ENCODE measurements at places on chromosomes 2 and 18.

- no peak for DNase-seq
Observed at GRCh38 chr2:108833219-108833618, 46.6 kb downstream of the CCDC138 start.

GRCh38 chr2:145750612-145751011 lies 1230.7 kb upstream of the ZEB2 start:
- no peak for DNase-seq

GRCh38 chr2:120465701-120465988 lies 119.7 kb downstream of the INHBB start:
- DNase-seq, result no peak

DNA sequence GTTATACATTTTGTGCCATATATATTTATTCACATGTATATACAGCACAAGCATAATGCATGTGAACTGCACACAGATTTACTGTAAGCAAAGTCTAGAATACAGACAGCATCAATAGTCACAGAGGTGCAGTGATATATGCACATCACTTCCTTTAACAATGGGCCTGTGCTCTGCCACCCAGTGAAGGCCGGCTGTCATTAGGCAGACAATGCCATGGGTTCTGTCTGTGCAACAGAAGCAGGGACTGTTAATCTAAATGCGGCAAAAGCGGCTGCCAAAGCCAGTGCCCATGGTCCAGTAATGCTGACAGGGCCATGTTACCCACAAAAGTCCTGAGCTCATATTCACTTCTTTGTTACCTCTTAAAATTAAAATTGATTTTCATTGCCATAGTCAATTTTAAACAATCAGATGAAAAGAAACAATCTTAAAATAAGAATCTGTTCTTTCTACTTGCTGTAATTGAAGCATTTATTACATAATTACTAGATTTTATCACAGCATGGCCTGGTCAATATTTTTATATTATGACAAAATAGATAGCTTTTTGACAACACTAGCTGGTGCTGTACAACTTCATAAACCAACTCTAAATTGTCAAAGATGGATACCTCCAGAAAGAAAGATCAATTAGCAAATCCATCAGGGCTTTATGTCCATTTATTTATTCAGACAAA lies 232.0 kb downstream of the STK39 start:
- DNase-seq, result no peak

GRCh38 chr2:102110596-102111334 lies 31.8 kb upstream of the IL1R1 start:
- DNase-seq, result no peak

DNA sequence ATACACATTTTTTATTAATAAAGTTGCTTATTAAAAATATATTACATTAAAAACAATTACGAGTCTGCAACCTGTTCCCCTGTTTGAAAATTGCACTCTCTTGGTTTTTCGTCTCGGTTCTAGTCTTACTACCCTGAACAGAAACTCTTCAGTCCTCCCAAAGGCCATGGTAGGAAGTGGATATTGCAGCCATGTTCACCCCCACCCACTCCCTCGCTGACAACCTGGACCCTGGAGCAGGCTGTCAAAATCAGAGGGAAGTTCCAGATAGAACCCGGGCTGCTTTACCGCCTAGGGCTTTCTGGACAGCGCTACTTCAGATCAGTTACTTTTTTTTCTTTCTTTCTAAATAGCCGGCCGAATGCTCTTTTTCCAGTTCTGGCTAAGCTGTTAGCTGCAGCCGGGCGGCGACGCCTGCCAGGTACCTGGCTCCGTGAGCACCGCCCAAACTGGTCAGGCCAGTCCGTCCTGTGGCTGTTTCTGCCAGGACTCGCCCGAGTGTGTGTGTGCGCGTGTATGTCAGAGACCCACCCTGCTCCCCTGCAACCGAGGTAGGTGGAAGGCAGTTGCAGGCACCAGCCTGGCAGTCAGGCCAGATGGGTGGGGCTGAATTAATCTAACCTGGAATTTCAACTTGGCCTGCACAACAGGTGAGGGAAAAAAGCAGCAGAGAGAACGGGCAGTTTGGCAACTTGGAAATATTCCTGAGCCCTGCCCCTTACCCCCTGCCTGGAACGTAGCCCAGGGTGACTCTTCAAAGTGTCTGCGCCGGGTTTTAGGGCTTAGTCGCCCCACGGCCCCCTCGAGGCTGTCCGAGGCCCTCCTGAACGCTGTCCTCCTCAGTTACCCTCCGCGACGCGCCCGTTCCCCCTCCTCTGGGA lies 1.1 kb upstream of the TET3 start:
- DNase-seq, result no peak

DNA sequence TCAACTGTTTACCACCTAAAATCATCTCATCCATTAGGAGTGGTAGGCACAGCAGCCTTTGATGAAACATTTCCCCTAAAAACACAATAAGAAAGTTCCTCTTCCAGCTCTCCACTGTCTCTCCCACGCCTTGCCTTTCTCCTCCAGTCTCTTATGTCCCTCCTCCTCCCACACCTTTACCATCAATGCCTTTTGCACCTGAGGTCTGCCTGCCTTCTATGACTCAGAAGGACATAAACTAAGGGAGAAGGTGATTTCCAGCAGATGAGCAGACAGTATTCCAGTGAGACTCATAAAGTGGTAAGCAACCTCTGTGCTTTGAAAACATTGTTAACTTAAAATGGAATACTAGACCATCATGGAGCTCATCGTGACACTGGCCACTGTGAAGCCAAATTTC lies 34.2 kb upstream of the NDUFV2 start:
- no peak for DNase-seq

DNA sequence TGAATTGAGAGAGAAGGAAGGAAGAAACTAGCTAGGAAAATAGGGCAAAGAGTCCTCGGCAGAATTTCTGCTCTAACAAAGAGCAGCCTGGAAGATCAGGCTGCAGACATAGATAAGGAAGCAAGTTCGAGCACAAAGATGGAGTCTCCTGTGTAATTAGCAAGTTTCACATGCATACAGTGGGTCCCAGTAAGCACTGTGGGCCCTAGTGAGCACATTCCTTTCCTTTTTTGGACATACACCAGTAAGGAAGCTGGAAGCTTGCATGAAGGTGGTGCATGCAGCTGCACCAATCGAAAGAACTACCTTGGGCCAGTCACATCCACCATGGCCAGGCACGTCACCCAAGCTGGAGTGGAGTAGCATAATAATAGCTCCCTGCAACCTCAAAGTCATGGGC lies 109.7 kb downstream of the NOL4 start:
- no peak for DNase-seq

DNA sequence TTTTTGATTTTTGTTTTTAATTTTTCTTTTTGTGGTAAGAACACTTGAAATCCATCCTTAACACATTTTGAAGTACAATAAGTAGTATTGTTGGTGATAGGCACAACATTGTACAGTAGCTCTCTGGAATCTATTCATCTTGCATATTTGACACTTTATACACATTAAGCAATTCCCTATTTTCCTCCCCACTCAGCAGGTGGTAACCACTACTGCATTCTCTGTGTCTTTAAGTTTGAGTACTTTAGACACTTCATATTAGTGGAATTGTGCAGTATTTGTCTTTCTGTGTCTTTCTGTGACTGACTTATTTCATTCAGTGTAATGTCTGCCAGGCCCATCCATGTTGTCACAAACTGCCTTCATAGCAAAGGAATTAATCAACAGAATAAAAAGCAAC lies 471.7 kb upstream of the CDH20 start:
- DNase-seq, result no peak

All from activated CD4-positive, CD25-positive, alpha-beta regulatory T cell treated with anti-CD3 and anti-CD28 coated beads, Interleukin-2, amount 50 U/mL, for 72 hours (primary cell).